Left cardiac atrium (tissue), 4 donors: ENCODE measurements at places on chromosomes 16 and 17. TPM values are rescaled to one million over a fixed set of nuclear protein-coding genes. Genes with fewer than 3 reads are reported as not detected.

- no peak for DNase-seq
These were observed 164.7 kb upstream of the CACNG5 start for GRCh38 chr17:66670206-66670605.

GRCh38 chr17:4490109-4490591 is 8.5 kb upstream of the SPNS2 start:
- no peak for DNase-seq

DNA sequence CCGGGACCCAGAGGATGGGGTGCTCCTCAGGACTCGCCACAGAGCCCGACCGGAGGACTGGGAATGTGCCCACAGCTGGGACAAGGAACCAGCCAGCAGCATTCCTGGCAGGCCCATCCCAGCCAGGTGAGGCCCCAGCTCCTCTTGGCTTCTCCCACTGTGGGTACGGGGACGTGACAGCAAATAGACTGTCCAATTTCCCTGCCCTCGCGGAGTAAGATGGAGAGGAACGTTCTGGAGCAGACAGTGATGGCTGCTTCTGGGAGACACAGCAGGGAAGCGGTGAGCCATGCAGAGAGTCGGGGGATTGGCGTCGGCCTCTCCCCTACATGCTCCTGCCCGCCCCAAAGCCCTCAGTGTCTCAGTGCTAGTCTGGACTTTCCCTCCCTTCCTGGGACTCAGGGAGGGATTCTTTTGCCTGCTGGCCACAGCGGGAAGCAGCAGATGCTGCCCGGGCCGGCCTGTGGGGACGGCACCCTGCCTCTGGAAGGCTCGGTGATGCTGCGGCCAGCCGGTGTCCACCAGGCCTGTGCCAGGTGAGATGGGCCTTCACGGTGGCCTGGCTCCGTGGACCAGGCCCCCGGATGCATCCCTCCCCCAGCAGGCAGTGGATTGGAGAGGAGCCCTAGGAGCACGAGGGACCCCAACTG is 89.1 kb downstream of the SEC14L1 start:
- DNase-seq = no peak

DNA sequence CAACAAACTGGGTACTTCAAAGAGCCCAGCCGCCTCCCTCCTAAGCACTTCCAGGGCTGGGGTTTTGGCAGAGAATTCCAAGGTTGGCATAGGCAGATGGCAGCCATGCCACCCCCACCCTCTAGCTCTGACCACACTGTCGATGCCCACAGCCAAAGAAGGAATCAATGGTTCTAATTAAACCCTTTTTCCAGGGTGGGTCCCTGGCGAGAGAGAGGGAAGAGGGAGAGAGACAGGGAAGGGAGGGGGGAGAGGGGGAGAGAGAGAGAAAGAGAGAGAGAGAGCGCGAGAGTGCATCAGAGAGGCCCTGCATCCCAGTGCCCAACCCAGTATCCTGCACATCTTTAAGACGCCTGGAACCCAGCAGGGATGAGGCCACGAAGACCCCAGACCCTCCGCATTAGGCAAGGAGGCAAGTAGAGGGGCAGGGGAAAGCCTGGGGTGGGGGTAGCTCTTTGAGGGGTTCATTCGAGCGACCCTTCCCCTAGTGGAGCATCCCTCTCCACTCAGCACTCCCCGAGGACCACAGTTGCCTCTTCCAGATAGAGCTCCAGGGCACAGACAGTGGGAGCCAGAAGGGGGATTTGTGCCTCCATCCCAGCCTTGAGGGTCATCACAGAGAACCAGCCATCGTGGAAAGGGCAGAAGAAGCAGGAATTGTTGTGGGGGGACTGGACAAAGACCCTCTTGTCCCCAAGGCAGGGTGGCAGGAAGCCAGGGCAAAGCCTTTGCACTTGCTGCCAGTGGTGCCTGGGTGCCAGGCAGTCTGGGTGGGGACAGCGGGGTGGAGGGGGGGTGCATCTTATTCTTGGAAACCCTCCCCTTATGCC is 2.6 kb downstream of the SRCIN1 start:
- no peak for DNase-seq

- peak; percentile 54 for DNase-seq
These were observed 52.6 kb downstream of the PLCG2 start for GRCh38 chr16:81831722-81832126.

- no peak for DNase-seq
These were observed 430.4 kb upstream of the CDH5 start for GRCh38 chr16:65936096-65936495.

- DNase-seq = no peak
These were observed 259.7 kb downstream of the SEC14L1 start for GRCh38 chr17:77400445-77400870.

DNA sequence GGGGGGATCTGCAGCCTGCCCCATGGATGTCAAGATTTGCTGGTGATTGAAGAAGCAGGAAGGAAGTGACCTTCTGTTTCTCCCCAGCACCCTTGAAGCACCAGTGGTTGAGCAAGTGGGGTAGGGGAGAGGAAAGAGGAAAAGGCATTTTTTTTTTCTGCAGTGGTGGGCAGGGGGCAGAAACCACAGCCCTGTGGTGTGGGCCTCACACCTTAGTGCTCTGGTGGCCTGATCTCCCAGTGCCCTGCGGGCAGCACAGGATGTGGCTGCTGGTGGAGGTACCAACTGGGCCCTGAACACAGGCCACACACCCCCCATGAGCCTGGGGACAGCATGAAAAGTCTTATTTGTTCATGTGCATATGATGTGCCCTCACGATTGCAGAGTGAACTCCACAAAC is 7.1 kb downstream of the ITGAD start:
- DNase-seq = no peak

GRCh38 chr16:29310852-29311314 is 95.6 kb downstream of the NPIPB11 start:
- peak; percentile 54 for DNase-seq

DNA sequence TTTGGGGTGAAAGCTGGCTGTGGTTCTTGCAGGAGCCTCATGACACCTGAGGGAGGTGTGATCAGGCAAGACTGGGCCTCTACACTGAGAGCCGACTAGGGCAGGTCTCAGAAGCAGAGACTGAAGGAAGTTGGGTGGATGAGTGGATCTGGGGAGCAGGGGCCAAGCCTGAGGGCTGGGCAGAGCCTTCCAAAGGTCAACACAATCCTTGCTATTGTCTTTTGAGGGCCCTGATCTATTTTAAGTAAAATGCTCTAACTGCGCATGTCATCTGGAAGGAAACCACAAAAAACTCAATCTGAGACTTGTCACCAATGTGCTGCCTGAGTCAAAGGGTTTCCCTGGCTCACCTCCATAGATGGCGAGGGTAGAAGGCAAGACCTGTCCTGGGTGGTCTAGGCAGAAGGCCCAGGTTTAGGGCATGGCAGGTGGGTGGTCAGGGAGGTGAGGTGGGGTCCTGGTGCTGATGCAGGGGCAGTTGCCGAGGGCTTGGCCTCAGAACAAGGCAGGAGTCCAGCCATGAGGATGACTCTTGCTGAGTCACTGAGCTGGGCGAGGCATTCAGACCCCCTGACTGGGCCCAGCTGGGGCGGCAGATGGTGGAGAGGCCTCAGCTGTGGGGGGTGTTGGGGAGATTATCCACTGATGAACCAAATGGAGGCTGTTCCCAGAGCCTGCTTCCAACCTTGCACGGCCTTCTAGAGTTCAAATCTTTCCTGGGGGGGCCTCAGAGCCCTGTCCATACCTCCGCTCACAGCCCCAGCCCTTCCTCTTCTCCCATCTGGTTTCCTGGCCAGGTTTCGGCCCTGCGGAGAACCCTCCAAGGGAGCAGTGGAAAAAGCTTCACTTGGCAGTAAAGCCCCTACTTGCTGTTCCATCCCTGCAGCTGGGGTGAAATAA is 5.1 kb downstream of the MVP start:
- DNase-seq = peak; percentile 67

GRCh38 chr17:54007855-54008254 is 185.1 kb downstream of the KIF2B start:
- no peak for DNase-seq

- no peak for DNase-seq
These were observed 27.7 kb downstream of the PRMT7 start for GRCh38 chr16:68338326-68339119.

- DNase-seq = peak; percentile 55
These were observed 69.8 kb downstream of the NXN start for GRCh38 chr17:909642-910323.

GRCh38 chr16:10531582-10531981 is 48.8 kb downstream of the EMP2 start:
- DNase-seq = no peak

DNA sequence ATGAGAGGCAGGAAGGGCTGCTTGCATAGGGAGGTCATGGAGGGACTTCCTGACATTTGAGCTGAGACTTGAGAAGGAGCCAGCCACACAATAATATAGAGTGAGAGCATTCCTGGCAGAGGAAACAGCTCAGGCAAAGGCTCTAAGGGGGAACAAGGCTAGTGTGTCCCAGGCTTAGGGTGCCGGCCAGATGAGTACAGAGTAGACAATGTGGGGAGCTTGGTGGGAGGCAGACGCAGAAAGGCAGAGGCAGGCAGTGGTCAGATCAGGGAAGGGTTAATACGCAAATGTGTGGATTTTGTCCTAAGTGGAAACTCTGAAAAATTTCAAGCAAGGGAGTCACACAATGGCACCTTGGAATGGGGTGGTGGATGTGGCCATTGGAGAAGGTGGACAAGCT is 31.3 kb downstream of the CD300LB start:
- DNase-seq = no peak

GRCh38 chr17:78391843-78392242 is 13.4 kb downstream of the PGS1 start:
- DNase-seq = no peak

DNA sequence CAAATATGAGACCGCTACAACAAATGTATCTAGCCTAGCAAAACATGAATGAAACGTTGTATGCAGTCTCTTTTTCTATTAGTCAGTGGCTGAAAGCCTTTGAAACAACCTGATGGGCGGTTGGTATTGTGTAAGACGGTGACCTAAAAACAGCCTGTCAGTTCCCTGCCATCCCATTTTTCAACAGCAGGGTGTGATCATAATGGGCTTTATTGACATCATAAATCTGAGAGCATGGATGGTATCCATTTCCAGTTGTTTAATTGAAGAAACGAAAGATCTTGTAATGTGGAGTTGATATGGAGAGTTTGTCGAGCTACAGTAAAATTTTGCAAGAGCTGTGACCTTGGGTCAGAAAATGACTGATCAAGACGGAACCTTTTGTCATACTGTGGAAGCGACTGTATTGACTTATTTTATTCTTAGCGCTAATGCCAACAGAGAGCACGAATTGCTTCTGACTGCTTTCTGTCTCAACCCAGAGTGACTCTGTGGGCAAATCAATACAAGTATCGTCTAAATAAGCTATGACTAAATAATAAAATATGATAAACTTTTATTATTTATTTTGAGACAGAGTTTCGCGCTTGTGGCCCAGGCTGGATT is 12.3 kb upstream of the MEIOB start:
- DNase-seq = no peak

- DNase-seq = no peak
These were observed 2.3 kb upstream of the CBX8 start for GRCh38 chr17:79799174-79799537.

DNA sequence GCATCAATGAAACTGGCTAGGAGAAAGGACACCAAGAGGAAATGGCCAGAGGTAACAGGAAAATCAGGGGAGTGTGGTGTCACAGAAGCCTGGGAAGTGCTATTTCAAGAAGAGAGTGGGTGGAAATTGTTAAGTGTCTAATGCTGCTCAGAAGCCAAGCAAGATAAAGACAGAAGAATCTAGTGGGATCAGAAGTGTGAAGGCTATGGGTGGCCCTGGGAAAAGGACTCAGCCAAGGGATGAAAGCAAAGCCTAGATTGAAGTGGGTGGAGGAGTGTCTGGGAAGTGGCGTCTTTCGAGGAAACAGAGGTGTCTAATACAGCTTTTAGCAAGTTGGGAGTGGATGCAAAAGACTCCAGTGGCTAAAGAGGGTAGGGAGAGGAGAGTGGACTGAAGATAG is 13.4 kb downstream of the PDZD9 start:
- no peak for DNase-seq

DNA sequence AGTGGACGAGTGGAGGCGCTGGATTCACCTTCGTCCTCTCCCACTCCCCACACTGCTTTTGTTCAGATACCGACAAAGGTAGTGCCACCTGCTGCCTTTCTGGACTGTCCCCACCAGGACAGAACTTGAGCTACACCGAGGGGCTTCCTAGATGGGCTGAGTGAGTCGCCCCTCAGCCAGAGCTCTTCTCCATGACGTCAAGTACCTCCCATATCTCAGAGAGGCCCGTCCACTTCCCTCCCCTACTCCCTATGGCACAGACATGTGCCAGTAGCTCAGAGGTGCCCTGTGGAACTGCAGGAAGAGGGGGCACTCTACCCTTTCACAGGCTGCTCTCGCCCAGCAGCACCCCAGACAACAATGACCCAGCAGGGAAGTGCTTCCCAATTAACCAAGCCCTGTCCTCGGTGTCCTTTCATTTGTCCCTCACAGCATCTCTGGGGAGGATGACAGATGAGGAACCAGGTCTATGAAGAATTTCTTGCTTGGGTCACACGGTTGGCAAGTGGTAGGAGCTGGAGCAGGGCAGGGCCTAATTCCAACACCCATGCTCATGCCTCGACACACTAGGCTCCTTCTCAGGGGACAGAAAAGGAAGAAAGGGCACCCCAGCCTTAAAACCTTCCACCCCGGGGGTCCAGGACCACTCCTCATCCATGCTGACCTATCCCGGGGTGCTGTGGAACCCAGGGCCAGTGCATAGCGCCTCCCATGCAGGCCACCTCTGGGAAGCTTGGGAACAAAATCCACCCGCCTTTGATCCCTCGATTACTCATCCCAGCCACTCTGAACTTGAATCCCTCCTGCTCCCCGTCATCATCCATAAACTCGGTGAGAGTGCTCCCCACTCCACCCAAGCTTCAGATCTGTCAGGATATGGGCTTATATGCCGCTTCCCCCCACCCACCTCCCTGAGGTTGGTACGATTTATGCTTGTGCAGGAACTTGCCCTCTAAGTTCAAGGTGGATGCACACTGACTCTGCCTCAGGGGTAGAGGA is 51.7 kb downstream of the WNT3 start:
- DNase-seq = no peak

GRCh38 chr16:12173121-12173520 is 196.6 kb downstream of the SNX29 start:
- no peak for DNase-seq

DNA sequence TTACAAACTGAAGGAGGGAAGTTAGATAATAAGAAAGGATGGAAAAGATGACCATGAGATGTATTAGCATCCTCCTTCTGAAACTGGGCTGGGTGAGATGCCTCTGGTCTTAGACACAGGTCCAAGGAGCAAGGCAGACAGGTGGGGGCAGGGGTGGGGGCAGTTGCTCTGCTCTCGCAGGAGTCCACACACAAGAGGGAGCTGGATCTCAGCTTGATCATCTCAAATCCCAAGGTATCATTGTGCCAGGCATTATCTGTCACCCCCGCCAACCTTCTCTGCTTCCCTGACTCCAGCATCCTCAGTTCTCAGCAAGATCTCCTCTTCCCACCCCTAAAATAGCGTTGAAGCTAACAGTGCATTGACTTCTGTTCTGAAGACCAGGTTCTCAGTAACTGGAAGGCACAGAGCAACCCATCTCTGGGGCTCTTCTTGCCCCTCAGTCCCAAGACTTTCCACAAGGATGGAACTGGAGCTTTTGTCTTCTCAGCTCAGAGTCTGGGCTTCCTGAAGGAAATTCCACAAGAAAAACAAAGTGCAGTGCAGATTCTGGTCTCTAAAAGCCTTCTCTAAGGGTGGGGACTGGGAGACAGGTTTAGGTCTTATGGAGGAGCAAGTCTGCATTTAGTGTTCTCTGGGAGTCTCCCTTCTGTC is 1.6 kb downstream of the FLOT2 start:
- no peak for DNase-seq

- no peak for DNase-seq
These were observed 2.8 kb downstream of the USP22 start for GRCh38 chr17:21039839-21040575.

TERB1 gene
- not detected for total RNA-seq

CES4A gene
- total RNA-seq = 5.2 TPM

WSB1 gene
- total RNA-seq = 119 TPM

DNASE1L2 gene
- total RNA-seq = 0.65 TPM

OR2C1 gene
- not detected for total RNA-seq

MC1R gene
- 2.3 TPM for total RNA-seq

CHST4 gene
- 0.16 TPM for total RNA-seq
